ENCODE measurements at places on chromosomes 3 and 15.
A peak's percentile ranks its signal among the peaks of the same experiment; 100 is the strongest.

DNA sequence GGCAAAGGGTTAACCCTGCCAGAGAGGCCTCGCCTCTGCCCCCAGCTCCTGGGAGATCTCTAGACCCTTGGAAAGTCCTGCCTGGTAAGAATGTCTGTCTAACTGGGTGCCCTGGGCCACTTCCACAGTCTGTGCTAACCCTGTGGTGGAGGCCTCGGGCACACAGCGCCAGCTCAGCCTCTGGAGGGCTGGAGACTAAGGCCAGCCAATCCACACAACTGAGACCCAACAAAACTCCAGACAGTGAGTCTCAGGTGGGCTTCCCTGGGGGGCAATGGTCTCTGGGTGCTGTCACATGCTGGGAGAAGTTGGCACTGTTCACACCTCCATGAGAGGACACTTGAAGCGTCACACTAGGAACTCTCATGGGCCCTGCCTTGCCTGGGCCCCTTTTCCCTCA, 19.5 kb downstream of the ZXDC start:
- DNase-seq, result no peak

DNA sequence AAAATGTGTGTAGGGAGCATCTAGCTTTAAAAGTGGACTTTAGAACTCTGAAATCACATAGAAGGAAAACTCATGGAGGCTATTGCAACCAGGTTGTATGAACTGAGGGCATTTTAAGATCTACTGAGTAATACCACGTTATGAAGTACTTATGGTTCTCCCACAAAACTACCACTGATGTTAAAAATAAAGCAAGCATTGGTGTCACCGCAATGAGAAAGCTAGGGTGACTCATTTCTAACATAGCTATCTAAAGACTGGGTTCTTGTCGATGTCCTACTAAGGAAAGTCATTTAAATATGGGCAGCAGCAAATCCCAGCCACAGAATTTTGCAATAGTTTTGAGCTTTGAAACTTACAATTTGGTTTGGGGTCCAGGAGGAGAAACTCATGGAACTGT, 584.8 kb downstream of the DIPK2A start:
- DNase-seq, result no peak

GRCh38 chr3:141845407-141846049, 30.9 kb upstream of the ATP1B3 start:
- peak; percentile 8 for DNase-seq

DNA sequence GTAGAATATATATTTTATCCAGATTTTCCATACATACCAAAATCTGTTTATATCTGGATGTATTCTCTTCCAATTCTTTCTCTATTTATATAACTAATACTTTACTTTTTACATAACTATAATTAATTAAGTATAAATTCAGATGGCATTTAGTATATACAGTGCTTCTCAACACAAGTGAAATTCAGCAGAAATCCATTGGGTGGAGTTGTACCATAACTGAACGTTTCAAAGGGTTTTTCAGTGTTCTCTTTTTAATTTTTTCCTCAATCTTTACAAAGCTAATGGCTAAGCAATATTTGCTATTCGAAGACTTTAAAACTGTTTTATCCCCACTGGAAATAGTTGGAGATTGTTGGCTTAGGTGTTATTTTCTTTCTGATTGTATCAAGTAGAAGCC, 13.9 kb upstream of the ZBBX start:
- no peak for DNase-seq

DNA sequence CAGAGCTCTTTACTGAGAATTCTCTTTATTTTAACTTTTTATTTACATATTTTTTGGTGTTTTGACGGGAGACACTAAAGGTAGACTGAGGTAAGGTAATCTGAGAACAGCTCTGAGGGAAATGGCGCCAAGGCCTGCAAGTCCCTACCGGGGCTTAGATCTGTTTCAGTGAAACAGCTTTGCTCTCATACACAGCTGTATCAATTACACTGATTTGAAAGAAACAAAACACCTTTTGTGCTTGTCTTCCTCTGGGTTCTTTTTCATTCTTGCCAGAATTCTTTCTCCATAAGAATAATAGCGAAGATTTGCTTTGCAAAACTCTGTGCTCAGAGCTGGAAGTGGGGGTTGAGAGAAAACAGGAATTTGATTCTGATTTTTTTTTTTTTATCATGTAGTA, 79.5 kb upstream of the PEX5L start:
- DNase-seq, result no peak

DNA sequence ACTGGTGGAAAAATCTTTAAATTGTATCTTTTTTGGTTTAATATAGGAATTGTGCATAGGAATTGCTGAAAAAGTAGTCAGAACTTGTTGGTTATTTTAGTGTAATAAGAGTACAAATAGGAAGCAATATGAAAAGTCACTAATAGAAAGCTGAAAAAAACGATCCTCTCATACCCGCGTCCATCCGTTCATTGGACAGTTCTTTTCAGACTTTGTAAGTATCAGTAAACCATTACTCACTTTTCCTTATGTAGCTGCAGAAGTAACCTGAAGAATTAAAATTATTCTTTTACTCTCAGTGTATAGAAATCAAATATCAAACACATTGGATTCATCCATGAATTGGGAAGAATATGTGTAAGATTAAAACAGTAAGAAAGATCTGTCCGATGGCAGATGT, 4.4 kb downstream of the FNDC3B start:
- no peak for DNase-seq

DNA sequence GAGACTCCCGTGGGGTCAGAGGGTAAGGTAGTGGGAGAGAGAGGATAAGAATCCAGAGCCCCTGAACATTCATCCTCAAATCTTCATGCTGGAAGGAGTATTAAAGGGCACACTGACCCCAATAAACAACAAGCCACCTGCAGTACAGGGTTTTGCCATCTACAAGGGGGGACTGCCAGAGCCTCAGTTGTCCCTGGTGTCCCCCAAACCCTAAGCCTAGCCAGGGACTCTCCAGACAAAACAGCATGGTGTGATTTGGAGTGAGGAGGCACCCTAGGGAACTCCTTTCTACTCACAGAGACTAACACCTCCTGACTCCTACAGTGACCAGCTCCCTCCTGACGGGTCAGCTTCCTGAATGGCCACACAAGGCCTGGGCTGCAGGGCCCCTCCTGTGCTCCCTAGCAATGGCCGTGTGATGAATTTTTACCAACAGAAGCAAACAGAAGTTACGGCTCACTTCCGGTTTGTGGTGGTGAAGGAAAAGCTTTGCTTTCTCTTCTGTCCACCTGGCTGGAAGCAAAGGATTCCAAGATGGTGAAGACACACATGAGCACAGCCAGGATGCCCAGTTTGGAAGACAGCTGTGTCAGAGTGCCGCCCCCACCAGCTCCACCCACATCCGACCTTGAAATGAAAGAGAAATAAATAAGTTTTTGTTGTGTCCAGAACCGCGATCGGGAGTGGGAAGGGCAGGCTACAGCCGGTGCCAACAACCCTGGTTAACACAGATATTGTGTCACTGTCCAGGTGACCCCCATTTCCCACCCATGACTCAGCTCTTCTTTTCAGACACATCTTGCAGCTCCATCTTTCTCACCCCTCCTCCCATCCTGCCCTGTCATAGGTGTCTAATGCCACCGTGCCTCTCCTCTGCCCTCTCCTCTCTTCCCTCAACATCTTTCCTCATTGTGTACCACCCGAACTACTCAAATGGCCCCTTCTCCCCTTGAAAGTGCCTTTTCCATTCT, 69.6 kb upstream of the ATP13A3 start:
- no peak for DNase-seq

- no peak for DNase-seq
Observed at GRCh38 chr3:186933816-186934215, 3.5 kb downstream of the ST6GAL1 start.

GRCh38 chr15:27025481-27025966, 54.5 kb downstream of the GABRG3 start:
- no peak for DNase-seq

GRCh38 chr3:102715030-102715697, 280.3 kb downstream of the ZPLD1 start:
- no peak for DNase-seq

- no peak for DNase-seq
Observed at GRCh38 chr15:59797756-59798604, 108.9 kb upstream of the BNIP2 start.

Measured in stimulated activated CD8-positive, alpha-beta memory T cell treated with anti-CD3 and anti-CD28 coated beads, Interleukin-4, amount 100 ng/mL, for 24 hours (primary cell).